ENCODE measurements at places on chromosomes 2 and 18.

DNA sequence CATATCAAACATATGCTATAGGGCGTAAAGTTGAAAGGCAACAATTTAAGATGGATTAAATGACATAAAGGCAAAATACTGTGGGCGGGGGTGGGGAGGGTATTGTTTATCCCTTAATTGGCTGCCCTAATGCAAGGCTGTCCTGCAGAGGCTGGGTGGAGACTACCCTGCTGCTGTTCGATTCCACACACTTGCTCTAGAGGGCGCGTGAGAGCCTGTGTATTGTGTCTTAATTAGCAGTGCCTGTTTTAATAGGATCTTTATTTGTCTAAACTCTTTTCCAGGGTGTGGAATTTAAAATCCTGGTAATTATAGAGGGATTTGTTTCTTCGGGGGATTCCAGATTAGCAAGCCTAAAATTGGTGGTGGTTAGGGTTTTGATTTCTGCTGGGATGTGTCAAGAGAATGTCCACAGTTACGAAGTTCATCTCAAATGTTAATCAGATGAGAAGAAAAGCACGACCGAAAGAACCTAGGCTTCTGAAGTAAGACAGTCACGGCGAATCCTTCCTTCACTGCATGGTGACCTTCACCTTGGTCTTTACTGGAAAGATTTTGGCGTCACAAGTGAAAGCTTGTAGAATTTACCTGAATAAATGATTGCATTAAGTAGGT lies 103.5 kb upstream of the MAP3K20 start:
- H3K36me3 ChIP-seq: no peaks in the 10 kb centered on the region
- H3K27ac ChIP-seq: no peak overlapping the region
- peak; percentile 20 for DNase-seq
- no peak overlapping the region for H3K4me3 ChIP-seq
- H3K27me3 ChIP-seq: peaks cover 16% of the 10 kb centered on the region

GRCh38 chr18:33264566-33264965 lies 176.0 kb downstream of the CCDC178 start:
- H3K27ac ChIP-seq: no peak overlapping the region
- H3K27me3 ChIP-seq: no peaks in the 10 kb centered on the region
- no peaks in the 10 kb centered on the region for H3K36me3 ChIP-seq
- no peak for DNase-seq

DNA sequence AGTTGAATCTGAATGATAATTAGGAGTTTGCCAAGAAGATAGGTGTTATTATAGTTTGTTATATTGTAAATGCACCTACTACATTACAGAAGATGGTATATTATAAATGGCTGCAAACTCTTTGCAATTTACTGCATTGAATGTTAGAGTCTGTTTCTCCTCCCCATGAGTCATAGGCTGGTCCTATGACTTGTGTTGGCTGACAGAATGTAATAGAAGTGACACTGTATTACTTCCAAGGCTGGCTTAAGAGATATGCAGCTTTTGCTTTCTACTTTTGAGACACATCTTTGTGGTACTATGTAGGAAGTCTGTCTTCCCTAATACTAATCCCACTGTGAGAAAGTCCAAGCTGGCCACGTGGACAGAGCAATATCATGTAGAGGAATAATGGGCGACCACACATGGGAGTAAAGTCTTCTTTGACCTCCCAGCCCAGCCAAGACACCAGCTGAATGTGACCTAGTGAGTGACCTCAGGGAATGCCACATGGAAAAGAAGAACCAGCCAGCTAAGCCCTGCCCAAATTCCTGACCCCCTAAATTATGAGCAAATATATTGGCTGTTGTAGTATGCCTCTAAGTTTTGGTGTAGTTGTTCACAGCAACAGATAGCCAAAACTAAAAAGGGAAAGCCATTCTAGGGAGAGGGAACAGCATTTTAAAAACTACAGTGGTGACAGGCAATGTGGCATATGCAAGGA lies 6.8 kb upstream of the DDX1 start:
- H3K27ac ChIP-seq: no peak overlapping the region
- H3K4me3 ChIP-seq: no peak overlapping the region
- H3K36me3 ChIP-seq: no peaks in the 10 kb centered on the region
- H3K27me3 ChIP-seq: no peaks in the 10 kb centered on the region
- no peak for DNase-seq
- H3K4me1 ChIP-seq: no peaks in the 10 kb centered on the region

GRCh38 chr2:39119732-39120520 lies 925 bp downstream of the SOS1 start:
- H3K36me3 ChIP-seq: peaks cover 62% of the 10 kb centered on the region
- no peaks in the 10 kb centered on the region for H3K27me3 ChIP-seq
- peak overlapping the region; percentile 98 for H3K4me3 ChIP-seq
- peak; percentile 63 for DNase-seq
- H3K27ac ChIP-seq: peak overlapping the region; percentile 95
- peaks cover 43% of the 10 kb centered on the region for H3K4me1 ChIP-seq

DNA sequence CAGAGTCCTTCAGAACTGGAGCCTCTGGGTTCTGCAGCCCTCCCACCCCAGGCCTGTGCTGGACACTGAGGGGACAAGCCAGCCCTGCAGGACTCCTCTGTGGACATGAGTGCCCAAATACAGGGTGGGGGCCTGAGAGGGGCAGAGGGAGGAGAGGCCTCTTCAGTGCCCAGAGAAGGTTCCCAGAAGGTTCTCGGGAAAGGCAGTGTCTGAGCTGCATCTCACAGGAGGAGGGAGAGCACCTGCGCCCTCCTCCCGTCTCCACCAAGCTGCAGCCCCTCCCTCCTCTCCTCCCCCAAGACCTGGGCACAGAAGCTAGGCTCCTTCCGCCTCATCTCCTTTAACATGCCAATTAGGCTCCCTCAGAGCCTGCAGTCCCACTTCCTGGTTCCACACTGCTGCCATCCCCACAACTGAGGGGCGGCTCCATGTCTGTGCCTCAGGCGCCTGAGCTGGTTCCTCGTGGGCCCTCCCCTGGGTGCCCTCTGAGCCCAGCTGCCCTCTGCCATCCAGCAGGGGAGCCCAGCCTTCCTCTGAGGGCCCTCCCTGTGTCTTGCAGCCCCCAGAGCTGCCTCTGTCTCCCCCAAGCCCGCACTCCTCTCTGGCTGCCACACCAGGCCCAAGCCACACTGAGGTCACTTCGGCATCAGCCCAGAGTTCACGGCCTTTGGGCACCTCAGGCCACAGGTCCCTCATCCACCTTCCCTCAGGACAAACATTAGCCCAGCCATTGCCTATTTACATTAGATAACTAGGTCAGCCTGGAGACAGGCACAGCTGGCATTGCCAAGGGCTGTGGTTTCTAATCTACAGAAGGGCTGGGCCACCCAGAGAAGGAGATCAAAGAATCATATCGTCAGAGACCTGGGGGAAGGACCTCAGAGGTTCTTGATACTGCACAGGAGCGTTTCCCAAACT lies 28.9 kb downstream of the KCNK3 start:
- no peaks in the 10 kb centered on the region for H3K4me1 ChIP-seq
- H3K36me3 ChIP-seq: no peaks in the 10 kb centered on the region
- no peak overlapping the region for H3K27ac ChIP-seq
- no peak overlapping the region for H3K4me3 ChIP-seq

DNA sequence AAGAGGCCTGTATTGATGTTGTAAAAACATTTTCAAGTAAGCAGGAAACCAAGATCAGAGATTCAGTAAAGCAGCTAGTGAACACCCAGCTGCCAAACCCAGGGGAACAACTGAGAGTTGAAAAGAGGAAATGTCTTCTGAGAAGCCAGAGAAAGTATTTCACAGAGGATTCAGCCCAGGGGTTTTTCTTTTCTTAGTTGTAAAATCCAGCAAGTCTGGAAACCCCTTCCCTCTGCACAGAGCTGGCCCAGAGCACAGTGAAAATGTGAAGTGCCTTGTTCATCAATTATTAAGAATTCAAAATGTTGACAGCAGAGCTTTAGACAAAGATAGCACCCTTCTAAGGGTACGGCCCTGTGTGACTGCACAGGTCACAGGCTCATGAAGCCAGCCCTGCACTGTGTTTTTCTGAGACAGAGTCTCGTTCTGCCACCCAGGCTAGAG lies 28.4 kb downstream of the AFF3 start:
- no peak overlapping the region for H3K4me3 ChIP-seq
- peaks cover 4% of the 10 kb centered on the region for H3K36me3 ChIP-seq
- peaks cover 11% of the 10 kb centered on the region for H3K4me1 ChIP-seq
- peaks cover 8% of the 10 kb centered on the region for H3K27me3 ChIP-seq
- DNase-seq: no peak
